ENCODE measurements at places on chromosomes 3 and 15.

- no peak for DNase-seq
Observed at GRCh38 chr3:16112910-16113504, 61.5 kb upstream of the GALNT15 start.

DNA sequence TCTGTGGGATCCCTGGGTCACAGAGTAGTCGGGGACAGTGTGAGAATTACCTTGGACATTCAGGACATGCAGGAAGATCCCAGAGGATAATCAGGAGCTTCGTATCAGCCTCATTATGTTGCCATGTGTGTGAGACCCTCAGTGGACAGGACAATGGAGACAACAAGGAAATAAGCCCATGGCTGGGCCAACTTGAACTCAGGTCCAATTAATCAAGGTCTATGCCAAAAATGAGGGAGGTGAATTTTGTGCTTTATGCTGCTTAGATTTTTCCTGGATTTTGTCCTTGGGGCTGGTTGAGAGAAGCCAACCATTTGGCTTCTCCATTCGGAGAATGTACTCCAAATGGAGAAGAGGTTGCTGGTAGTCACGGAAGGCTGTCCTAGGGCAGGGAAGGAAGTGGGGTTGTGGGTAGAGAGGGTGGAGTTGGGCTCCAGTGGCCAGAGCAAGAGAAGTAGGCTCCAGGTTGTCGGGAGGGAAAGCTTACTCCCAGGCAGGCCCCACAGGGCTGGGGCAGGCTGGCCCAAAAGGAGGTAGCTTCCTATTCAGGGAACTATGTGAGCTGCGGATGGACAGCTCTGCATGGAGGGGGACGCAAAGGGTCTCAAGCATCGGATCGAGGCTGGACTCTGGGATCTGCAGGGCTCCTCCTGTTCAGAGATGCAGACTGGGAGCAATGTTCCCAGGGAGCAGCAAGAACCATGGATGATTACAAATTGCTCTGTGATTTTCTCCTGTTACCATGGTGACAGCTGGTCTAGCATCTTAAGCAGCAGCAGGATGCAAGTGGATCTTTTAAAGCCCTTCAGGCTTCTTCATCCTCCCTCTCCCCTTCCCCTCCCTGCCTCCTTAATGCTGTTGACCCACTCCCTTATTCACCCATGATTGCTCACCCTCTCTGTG is 91.1 kb downstream of the WNT7A start:
- no peak for DNase-seq

DNA sequence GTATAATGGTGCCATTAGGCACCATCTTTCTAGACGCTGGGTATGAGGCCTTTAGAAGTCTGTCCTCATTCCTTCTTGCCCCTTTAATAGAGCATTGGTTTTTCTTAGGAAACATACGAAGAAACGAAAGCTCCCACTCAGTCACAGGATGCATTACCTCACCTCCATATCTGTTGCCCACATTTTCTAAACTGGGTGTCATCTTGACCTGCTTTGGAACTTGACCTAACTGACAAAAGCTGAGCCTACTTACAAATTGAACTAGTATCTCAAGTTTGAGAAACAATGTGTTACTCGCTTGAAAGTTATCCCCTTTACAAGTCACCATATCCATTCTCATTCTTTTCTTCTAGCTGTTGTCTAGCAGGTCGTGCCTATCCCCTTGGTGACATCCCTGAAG is 102.7 kb downstream of the VPS8 start:
- DNase-seq = no peak

DNA sequence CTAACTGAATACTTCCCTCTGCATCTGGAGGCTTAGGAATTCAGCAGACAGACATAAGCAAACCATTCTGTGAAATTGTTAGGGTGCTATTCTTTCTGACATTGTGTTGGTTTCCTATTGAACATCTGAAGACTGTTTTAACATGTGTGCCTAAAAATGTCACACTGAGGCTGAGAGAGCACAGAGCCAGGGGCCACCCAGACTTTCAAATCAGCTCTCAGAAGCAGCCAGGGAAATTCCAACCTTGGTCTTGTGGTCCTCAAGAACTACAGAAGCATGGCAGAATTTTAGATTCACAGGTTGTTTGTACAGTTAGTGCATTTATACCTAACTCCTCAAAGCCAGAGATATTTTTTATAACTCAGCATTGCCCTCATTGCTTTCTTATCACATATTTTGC is 929.2 kb upstream of the CFAP20DC start:
- DNase-seq = no peak

DNA sequence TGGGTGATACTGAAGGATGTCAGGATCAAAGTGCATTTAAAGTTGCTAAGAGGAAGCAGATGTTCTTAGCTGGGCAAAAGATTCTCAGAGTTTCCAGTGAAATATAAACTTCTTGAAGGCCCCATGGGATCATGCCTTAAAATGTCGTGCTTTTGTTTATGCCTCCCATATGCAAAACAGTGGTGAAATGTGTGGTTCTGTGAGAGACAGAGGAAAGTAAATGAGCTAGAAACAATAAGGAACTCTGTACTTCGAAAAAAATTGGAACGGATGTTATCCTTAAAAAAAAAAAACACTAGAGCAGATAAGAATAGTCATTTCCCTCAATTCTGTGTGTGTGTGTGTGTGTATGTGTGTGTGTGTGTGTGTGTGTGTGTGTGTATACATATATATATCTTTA is 497.0 kb upstream of the TBL1XR1 start:
- no peak for DNase-seq

DNA sequence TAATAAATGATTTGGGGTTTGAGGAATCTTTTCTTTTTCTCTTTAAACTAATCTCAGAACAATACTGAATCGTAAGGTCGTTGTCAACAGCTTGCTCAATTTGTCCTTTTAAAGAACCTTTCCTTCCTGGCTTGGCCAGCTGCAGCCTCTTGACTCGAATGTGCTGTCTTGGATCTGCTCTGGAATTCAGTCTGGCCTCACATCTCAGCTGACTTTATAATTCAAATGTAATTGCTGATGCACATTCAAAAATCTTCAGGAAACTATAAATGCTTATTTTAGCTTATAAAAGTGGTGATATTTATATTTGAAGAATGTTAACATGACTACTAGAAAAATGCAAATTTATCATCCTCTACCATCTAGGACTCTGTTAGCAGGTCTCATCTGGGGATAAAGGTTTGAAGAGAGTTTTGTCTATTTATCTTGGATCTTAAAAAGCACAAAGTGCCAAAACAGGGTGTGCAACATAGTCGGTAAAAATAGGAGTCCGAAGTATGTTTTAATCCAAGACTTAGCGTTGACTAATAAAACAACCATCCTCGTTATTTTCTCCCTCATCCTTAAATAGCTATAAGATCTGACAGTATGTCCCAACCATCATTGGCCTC is 1035.2 kb downstream of the MCTP2 start:
- DNase-seq = no peak

DNA sequence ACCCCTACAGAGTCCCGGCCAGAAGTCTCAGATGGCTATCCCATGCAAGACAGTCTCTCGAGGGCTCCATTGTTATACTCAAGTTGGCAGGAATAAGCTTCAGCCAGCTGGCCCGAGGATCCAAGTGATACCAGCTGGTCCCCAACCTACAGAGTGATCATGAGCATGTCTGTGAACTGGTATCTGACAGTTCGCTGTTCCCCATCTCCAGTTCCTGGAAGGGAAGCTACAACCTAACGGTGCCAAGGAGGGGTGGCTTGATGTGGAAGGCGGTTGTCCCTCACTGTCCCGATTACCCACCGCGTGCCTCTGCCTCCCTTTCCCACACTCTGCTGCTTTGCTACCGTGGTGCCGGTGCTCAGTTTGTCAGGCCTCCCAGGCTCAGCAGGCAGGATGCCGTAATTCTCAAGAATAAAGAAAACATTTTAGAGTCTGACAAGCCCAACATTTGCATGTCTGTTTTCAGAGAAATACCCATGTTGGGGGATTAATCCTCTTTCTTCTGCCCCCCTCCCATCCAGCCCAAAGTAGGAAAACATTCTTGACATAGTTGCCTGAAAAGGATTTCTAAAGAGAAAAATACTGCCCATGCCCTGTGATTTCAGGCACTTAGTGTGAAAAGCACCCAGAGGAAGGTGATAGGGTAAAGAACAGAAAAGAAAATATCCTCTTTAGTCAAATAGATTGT is 49.4 kb upstream of the HES1 start:
- DNase-seq = no peak

- no peak for DNase-seq
Observed at GRCh38 chr15:60611592-60612346, 132.8 kb upstream of the ICE2 start.

- no peak for DNase-seq
Observed at GRCh38 chr15:32683906-32684584, 33.8 kb upstream of the GREM1 start.

DNA sequence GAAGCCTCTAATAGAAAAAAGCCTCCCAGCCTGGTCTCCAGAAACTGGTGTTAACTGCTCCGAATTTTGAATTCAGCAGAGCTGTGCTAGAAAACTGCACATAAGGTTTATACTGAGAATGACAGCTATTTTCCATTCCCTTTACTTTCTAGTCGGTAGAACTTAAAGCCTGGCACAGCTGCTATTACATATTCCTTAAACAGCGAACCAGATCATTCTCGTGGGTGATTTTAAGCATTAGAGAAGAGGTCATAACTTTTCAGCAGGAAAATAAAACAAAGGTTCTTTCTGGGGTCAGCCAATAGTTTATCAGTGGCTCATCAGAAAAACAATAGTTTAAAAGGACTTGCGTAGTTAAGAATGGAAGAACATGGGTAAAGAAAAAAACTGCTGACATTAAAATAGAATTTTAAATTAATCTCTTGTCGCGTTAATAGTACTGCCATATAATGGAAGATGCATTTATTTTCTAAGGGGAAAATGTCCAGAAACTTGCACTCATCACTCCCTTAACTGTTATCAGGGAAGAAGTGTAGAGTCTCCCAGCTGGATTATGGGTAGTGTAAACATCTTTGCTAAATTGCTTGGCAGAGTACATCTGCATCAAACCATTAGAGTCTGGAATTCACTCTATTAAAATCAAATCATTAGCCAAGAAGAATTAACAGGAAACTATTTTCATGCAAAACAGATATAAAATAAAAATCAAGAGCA is 7.9 kb downstream of the VGLL4 start:
- DNase-seq = no peak

DNA sequence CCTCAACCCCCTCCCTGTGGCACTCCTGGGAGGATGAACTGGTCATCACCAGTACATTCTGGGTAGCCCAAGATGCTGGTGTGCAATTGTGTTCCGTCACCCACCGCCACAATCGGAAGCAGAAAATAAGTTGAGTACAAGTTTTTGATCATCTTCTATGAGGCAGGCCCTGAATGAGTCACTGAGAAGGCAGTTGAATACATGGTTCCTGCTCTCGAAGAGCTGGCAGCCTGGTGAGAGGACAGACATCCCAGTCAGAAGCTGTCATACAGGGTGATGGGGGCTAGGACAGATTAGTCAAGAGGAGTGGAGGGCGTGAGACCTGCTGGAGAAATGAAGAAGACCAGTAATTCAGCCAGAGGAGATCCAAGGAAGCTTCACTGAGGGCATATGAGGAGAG is 6.2 kb downstream of the CEMIP start:
- DNase-seq = no peak

- no peak for DNase-seq
Observed at GRCh38 chr15:92690395-92690794, 34.8 kb upstream of the FAM174B start.

- DNase-seq = no peak
Observed at GRCh38 chr3:27353221-27353620, 16.0 kb downstream of the NEK10 start.

GRCh38 chr3:116776880-116777785 is 67.6 kb downstream of the TUSC7 start:
- no peak for DNase-seq

- no peak for DNase-seq
Observed at GRCh38 chr3:171959532-171960089, 79.8 kb upstream of the FNDC3B start.

DNA sequence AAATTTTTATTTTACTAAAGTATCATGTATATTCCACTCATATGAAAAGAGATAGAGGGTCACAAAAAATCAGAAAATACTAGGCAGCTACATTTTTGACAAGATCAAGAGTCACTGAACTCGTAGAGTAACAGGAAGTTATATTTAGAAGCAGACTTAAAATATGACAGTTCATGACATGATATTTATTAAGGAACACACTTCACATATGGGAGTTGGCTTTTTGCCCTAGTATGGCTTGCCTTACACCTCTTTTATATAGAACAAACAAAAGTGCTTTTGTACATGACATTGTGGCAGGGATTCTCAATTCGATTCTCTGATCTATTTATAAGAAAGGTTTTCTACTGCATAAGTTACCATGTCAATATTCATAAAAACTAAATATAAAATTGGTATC is 80.1 kb upstream of the GBE1 start:
- no peak for DNase-seq

- no peak for DNase-seq
Observed at GRCh38 chr15:43316016-43316970, 14.1 kb downstream of the LCMT2 start.

- no peak for DNase-seq
Observed at GRCh38 chr3:156109989-156110388, 10.4 kb upstream of the KCNAB1 start.

DNA sequence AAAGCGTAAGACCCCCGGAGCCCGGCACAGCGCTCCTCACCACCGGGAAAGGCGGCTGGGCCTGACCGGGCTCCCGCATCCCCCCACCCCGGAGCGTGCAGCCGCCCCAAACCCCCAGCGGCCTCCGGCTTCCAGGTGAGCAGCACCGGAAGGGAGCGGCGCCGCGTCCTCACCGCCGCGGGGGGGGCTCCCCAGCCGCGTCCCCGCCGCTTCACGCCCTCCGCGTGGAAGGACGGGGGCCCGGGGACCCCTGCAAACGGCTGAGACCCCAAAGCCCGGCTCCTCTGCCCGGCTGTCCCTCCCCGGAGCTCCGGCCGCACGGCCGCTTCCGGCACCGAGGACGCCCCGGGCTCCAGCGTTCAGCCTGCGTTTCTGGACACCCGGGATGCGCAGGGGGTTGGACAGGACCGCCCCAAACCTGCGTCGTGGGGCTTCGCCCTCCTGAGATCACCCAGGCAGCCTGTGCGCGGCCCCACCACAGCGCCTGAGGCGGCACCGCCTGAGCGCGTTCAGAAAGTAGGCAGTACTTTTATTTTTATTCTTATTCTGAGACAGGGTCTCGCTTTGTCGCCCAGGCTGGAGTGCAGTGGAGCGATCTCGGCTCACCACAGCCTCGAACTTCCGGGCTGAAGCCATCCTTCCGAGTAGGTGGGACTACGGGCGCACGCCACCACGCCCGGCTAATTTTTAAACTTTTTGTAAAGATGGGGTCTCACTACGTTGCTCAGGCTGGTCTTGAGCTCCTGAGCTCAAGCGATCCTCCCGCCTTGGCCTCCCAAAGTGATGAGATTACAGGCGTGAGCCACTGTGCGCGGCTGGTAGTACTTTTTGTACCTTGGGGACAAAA is 51.6 kb upstream of the BLM start:
- peak; percentile 26 for DNase-seq

GRCh38 chr3:174010907-174011306 is 613.4 kb downstream of the NLGN1 start:
- no peak for DNase-seq

GRCh38 chr3:38105525-38105924 is 31.4 kb downstream of the ACAA1 start:
- no peak for DNase-seq

DNA sequence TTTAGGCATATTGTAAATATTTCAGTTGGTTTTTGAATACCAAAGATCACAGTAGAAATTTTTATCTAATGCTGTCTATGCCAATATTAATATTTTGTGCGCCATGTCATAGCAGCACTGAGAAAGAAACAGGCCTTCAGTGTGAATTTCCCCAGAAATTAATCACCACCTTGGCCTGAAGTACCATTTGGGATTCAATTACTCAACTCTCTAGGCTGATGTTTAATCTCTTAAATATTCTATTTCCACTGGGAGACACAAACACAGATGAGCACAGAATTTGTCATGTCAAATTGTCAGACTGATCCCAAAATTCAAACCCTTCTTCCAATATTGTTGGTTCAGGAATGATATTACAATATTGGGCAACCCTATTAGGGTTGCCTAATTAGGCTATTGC is 509.3 kb downstream of the ROBO1 start:
- DNase-seq = no peak

Measured in activated gamma-delta T cell treated with Interleukin-2 at 50 U/mL for 16 hours (primary cell).